A673 (cell line): ENCODE measurements at places on chromosomes 1 and 21. TPM values are rescaled to one million over a fixed set of nuclear protein-coding genes. Genes with fewer than 3 reads are reported as not detected.

The HCRTR1 gene
- not detected in 2 replicates for total RNA-seq

The LAMC1 gene
- total RNA-seq = 95.5 and 98.6 TPM in 2 replicates

The REG4 gene
- not detected in 2 replicates for total RNA-seq

The RIPK4 gene
- total RNA-seq = 16.0 and 17.0 TPM in 2 replicates

The MCOLN3 gene
- total RNA-seq = 0.82 and 1.6 TPM in 2 replicates

The SLFNL1 gene
- total RNA-seq = 0.37 and 0.39 TPM in 2 replicates

The VSIG8 gene
- total RNA-seq = not detected in 2 replicates

The PTPN7 gene
- 0.72 and 2.2 TPM in 2 replicates for total RNA-seq

The SMCP gene
- total RNA-seq = not detected in 2 replicates

The ILF2 gene
- total RNA-seq = 391 and 420 TPM in 2 replicates

The DIP2A gene
- total RNA-seq = 37.3 and 45.7 TPM in 2 replicates

The SLC44A3 gene
- total RNA-seq = not detected in 2 replicates

The HORMAD1 gene
- total RNA-seq = not detected in 2 replicates

The CHRM3 gene
- total RNA-seq = not detected in 2 replicates
